Stimulated activated CD4-positive, alpha-beta T cell treated with anti-CD3 and anti-CD28 coated beads, Interleukin-12 subunit alpha, Interleukin-12 subunit beta, amount 100 ng/mL, for 24 hours (primary cell): ENCODE measurements at places on chromosomes 5 and 9.

DNA sequence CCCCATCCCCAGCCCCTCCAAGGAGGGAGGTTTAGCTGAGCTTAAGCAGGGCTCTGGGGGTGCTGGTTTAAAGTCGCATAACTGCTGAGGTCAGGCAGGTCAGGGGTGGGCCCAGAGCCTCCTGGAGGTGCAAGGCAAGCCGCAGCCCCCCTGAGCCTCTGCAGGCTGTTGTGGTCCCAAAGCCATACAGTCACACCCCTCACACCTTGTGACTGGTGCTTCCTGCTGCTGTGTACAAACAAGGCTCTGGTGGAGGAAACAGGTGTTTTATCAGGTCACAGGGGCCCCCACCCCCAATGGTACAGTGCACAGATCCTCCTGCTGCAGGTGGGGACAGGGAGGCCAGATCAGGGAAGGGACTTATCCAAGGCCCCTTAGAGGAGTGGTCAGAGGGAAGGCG, 8.0 kb downstream of the TCF7 start:
- no peak for DNase-seq

- DNase-seq = no peak
Observed at GRCh38 chr5:135133698-135134515, 99.9 kb upstream of the PITX1 start.

DNA sequence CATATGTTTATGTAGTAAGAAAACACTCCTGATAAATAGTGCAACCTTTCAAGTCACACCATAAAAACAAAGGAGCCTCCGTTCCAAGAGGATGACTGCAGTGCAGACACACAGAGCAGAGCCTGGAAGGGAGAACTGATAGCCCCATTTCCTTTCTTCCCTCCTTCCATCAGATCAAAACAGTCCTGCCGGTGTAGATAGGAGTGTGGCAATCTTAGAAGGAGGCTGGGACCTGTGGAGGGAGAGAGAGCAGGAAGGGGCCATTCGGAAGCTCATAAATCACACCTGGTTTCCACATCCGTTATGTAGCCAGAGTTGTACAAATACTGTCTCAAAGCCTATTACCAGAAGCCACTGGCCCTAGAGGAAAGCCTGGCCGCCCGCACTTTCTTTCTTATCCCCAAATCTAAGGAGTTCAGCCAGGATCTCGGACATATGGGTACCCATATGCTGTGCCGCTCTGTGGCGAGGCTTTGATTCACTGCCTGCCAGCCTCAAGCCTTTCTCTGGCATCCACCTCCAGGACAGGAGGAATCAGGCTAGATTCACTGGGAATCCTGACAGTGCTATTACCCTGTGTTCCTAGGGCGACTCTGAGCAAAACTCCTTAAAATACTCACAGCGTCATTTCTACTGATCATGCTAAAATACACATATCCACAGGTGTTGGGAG, 26.9 kb downstream of the DAP start:
- DNase-seq = no peak

DNA sequence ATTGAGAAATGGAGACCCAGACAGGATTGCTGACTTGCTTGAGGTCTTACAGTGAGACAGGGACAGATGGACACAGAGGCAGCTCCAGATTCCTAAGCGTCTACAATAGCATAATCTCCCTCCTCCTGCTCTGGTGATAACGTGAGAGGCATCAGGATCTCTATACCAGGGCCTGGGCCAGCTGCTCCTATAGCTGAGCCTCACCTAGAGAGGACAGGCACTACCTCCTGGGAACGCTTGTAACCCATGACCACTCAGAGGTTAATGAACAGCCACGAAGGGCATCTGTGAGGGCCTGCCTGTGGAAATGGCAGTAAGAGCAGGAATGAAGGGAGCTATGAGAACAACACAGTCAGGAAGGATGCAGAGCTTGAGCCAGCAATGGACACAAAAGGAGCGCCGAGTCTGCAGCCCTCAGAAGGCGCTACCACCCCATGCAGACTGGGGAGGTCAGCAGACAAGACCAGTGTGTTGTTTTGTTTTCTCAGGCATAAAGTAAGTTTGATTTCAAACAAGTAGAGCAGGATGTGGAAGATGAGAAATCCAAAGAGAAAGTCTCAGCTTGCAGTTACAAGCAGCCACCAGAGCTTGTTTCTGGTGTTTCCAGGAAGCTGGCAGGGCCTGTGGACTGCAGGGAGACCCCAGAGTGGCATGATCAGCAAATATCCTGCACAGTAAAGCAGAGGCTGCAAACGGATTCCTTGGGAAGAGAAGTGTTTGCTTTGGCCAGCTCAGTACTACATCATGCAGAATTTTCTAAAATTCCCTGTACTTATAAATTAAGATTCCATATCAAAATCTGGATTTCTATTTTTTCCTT, 17.4 kb downstream of the ANKS6 start:
- no peak for DNase-seq

- DNase-seq = no peak
Observed at GRCh38 chr9:106321394-106322180, 541.4 kb upstream of the ZNF462 start.

DNA sequence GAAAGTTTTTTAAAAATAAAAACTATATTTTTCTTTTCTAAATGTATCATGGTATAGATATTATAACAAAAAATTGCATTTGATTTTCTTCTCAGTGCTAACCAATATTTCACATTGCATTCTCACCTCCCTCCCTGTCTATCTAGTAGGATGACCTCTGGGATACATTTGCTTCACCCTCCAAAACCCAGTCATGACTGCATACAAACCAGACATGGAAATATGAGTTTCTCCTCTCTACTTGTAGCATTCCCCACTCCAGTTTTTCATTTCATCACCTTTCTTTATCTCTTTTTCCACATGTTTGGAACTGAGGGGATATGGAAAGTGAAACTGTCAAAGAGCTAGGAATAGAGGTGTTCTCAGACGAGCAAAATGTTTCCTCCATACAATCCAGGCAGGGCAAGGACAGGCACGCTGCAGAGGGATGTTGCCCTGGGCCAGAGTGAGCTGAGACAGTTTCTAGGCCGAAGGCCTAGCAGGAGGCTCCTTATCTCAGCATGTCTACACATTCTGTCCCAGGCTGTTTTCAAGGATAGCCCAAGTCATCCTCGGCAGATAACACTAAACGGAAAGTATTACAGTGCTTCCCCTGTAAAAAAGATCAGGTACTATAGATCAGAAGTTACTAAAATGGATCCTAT, 46.7 kb downstream of the MEF2C start:
- no peak for DNase-seq

DNA sequence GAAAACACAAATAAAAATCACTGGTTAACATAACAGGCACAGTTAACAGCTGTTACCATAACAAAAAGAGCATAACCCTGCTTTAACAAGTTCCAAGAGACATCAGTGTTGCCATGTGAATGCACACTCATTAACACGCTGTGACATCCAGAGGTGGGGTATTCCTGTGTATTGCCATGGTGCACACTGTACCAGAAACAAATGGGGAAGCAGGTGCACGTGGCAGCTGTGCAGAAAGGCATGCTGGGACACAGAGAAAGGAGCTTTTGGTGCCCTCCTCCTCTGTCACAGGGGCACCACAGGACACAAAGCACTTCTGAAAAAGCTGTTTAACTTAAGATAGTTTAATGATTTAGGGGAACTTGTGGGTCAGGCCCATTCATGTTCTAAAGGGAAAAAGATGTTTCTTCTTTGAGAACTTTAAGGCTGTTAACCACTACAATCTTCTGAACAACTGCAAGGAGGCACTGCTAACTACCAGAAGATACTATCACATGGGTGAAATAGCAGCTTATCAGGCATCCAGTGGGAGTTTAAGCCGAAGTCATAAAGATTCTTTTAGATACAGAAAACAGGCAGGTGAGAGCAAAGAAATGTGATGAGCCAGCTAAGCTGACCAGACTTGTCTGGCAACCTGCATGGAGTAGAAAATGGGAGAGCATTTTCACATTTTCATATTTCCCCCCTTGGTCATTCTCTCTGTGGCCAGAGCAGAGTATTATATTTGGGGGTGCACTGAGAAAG, 56.4 kb upstream of the GOLPH3 start:
- no peak for DNase-seq

DNA sequence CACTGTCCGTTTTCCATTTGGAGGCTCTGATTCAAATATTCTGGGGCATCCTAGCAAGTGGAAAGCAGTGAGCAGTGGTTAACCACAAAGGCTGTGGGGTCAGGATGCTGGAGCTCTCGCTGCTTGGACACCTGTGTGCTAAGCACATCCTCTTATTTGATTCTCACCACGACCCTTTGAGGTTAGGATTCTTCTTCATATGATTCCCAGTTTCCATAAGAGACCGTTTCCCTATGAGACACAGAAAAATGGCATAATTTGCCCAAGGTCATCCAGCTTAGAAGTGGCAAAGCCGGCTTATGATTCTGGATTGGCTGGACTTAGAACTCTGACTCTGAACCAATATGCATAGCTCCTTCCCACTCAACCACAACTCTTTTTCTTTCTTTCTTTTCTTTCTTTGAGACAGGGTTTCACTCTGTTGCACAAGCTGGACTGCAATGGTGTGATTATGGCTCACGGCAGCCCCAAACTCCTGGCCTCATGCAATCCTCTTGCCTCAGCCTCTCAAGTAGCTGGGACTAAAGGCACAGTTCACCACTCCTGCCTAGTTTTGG, 207.7 kb downstream of the TTLL11 start:
- no peak for DNase-seq

GRCh38 chr9:87436716-87437115, 61.0 kb upstream of the DAPK1 start:
- DNase-seq = no peak

DNA sequence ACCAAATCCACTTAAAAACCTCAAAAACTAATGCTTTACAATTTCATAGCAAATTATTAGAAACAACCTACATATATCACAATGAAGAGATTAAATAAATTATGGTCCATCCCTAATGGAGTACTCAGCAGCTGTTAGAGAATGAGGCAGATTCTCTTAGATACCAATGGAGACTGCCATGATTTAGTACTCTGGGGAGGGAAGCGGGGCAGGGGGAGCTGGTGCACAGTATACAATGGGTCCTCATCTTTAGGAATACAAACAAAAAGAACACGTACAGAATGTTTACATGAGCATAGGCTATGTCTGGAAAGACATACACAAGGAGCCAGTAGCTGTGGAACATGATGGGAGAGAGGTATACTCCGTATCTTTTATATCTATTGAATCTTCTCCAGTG, 2.0 kb downstream of the LIFR start:
- no peak for DNase-seq

- DNase-seq = no peak
Observed at GRCh38 chr5:156253130-156253529, 73.8 kb upstream of the SGCD start.

GRCh38 chr9:112288029-112288428, 45.4 kb downstream of the PTBP3 start:
- DNase-seq = no peak

- DNase-seq = no peak
Observed at GRCh38 chr5:61087921-61088320, 74.3 kb downstream of the SMIM15 start.

DNA sequence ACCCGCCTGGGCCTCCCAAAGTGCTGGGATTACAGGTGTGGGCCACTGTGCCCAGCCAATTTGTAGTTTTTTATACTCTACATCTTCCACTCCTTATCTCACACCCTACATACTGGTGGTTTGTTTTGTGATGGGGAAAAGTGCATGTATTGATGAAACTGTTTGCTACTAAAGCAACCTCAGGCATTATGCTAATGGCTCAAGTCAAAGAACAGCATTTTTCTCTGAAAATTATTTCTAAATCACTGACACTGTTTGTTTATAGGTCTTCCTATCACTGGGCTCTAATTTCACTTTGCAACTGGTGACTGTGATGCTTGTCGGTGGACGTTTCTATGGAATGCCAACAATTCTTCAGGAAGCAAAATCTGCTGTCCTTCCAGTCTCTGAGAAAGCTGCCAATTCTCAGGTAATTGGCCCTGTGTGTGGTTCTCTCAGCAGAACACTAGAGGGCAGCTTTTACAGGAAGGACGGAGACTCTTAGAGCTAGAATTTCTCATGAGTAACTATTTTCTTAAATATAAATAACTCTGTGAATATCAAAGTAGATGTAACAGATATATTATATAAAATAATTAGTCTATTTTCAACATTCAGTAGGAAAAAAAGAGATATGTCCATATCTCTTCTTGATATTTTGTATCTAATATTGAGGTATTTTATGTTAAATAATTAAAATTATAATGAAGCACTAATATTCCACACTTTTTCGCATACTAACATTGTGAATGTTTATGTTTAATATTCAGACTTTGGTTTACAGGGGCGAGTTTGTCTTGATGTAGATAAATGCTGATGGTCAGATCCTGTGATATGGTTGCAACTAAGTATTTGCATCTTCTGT, 244.1 kb downstream of the ADGRV1 start:
- no peak for DNase-seq

GRCh38 chr9:107251756-107252322, 31.2 kb upstream of the RAD23B start:
- no peak for DNase-seq

DNA sequence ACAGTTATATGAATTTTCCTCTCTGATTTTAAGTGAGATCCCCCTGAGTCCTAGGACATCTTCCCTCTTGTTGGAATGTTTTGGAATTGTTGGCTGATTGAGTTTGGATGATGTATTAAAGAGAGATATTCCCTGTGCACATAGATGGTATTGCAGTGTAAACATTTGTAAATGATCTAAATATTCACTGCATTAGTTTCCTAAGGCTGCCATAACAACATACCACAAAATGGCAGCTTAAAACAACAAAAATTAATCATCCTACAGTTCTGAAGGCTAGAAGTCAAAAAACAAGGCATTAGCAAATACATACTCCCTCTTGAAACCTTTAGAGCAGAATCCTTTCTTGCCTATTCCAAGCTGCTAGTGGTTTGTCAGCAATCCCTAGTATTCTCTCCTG, 38.0 kb upstream of the MROH2B start:
- DNase-seq = no peak

DNA sequence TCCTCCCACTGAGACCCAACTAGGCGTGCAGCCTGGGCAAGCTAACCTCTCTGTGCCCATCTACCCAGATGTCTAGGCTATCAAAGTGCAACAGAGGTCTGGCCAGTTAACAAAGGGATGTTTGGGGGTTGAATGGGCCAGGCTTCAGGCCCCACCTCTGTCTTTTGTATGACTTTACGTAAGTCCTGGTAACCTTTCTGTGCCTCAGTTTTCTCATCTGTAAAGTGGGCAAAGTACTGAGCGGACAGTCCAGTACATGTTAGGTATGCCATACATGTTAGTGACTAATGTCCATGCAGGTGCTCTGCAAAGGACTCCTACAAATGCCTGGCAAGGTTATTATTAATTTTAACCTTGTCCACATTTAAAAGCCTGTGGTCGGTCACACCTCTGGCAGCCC, 14.0 kb downstream of the NR5A1 start:
- no peak for DNase-seq

- no peak for DNase-seq
Observed at GRCh38 chr5:154783774-154784460, 28.7 kb downstream of the LARP1 start.

DNA sequence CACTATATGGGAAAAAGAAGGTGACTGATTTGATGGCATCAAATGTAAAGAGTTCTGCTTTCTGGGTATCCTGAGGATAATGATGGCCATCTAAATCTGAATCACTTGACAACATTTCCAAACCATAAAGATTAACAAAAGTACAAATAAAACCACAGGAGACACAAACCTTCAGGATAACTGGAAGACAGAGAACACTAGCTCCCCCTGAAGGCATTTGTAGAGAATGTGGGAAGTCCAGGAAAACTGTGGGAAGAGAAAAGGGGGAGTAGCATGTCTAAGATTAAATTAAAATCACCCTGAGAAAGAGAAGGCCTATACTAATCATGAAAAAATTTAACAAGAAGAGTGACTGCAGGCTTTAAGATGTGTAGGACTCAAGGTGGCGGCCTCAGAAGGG, 116.2 kb downstream of the PRELID2 start:
- DNase-seq = no peak
